ENCODE measurements at places on chromosomes 2 and 18.

GRCh38 chr2:7930800-7931635, 750.8 kb upstream of the ID2 start:
- DNase-seq: no peak

- no peak for DNase-seq
Measured at GRCh38 chr2:203710226-203710625, 3.8 kb downstream of the CD28 start.

GRCh38 chr2:58035352-58035751, 11.3 kb upstream of the VRK2 start:
- no peak for DNase-seq

- no peak for DNase-seq
Measured at GRCh38 chr2:14712111-14712510, 79.6 kb downstream of the LRATD1 start.

- DNase-seq: no peak
Measured at GRCh38 chr2:47697000-47697601, 85.8 kb upstream of the MSH6 start.

GRCh38 chr2:30721241-30721640, 86.0 kb downstream of the CAPN13 start:
- no peak for DNase-seq

DNA sequence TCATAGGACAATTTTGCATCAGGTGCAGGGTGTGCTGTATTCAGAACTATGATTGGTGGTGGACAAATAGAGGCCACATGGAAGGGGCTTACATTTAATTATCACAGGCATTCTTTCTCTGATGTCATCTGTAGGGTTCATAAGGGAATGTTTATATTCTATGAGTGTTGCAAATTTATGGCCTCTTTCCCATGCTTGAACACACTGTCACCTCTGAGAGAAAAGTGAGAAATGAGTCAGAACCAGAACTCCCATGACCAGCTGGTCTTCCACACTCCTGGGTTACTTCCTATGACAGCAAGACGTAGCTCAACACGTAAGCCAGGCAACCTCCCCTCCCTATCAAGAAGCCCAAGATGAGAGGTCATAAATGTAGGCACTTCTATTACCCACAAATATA, 310.8 kb downstream of the PIEZO2 start:
- DNase-seq: no peak

DNA sequence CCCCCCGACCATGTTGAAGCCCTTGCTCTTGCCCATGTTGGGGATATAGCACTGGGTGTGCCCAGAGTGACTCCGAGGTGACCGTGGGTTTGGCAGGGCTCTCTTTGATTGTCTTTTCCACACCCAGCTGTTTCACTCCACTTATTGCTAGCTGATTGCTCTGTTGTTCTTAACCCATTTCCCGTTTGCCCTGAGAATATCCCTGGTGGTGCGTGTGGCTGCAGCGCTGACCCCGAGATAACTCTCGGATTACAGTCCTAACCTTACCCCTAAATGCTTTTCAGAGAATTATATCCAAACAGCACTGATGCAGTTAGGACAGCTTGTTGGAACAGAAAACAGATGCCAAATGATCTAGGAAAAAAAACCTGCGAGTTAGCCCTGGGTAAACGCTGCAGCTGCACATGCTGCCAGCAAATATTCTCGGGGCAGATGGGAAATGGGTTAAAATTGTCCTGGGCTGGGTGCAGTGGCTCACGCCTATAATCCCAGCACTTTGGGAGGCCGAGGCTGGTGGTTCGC, 34.3 kb upstream of the SNORC start:
- no peak for DNase-seq

DNA sequence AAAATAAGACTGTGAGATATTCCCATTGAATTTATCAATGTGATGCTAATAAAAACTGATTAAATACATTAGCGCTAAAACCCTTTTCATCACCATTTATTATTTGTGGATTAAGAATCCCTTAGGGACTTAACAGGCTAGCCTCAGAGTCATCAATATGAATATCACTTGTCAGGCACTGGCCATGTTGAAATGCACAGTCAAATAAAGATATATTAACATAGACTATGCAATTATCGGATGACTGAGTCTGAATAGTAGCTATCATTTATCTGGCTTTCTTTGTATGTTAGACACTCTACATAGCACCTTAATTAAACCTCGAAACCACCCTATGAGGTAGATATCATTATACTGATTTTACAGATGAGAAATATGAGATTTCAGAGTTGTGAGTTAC, 213.6 kb downstream of the RDH14 start:
- DNase-seq: no peak

DNA sequence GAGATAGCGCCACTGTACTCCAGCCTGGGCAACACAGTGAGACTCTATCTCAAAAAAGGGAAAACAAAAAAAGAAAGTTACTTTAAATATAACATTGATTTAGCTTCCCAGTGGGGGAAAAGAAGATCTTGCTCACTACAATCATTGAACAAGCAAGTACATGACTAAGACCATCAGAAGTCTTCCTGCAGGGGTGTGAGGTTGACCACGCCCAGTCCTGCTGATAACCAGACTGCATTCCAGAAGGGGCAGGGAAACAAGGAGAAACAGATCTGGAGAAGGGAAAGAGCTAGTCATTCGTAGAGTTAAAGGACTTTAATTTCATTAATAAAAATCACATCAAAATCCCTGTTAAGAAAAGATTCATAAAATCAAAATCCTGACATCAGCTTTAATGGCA, 77.5 kb downstream of the EPHA4 start:
- DNase-seq: no peak

DNA sequence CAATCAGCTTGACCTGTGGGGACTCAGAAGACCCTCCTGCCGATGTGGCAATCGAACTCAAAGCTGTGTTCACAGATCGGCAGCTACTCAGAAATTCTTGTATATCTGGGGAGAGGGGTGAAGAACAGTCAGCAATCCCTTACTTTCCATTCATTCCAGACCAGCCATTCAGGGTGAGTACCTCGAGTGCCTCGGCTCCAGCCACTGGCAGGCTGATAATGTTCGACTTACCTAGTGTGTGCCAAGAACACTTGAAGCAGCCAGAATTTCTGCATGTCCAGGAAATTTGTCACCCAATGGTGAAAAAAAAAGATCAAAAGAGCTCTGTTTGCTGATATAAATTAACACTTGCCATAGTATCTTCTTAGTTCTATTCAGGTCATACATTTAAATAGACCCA, 2.3 kb downstream of the LGALSL start:
- DNase-seq: no peak

All from stimulated activated CD4-positive, alpha-beta T cell treated with anti-CD3 and anti-CD28 coated beads, Interleukin-15, amount 100 ng/mL, for 1 hour (primary cell).